Pulmonary artery endothelial cell (primary cell): ENCODE measurements at places on chromosomes 11 and 22.

DNA sequence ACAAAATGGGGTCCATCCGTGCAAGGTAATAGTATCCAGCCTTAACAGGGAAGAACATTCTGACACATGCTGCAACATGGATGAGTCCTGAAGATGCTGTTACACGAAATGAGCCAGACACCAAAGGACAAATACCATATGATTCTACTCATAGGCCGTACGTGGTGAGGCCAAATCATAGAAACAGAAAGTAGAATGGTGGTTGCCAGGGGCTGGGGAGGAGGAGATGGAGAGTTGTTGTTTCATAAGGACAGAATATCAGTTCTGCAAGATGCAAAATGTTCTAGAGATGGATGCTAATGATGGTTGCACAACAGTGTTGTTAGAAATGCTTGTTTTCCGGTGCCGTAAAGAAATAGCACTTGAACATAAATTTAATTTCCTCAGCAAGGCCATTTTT lies 2.6 kb downstream of the TBX10 start:
- DNase-seq = no peak

GRCh38 chr11:10287140-10287539 lies 6.9 kb downstream of the SBF2 start:
- DNase-seq = no peak

DNA sequence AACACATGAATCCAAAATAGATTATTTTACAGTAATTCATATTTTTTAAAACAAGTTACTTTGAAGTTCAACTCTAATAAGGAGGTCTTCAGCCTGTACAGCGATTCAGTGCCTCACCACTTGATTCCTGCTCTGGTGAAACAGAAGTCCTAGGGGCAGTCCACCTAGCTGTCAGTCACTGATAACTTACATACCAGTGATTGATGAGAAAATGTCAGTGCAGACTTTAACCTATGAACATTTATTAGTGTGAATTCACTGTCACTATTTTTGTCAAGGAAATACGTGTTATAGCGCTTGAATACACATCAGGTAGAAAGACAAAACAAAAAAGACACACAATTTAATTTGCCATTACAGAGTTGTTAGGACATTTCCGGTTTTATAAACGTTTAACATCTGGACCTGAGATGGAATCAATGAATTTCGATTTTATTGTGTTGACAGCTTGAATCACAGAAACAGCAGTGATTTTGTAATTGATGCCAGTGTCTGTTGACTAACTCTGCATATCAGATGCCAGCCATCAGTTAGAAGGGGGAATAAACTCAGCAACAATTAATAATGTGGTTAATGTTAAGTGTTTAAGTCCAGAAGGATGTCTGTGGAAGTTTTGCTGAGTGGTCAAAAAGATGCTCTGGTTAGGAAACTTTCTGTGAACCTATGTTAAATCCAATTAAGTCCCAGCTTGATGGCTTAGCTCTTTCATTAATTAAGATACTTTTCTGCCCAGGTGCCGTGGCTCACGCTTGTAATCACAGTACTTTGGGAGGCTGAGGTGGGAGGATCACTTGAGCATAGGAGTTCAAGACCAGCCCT lies 34.5 kb downstream of the ELF5 start:
- no peak for DNase-seq

DNA sequence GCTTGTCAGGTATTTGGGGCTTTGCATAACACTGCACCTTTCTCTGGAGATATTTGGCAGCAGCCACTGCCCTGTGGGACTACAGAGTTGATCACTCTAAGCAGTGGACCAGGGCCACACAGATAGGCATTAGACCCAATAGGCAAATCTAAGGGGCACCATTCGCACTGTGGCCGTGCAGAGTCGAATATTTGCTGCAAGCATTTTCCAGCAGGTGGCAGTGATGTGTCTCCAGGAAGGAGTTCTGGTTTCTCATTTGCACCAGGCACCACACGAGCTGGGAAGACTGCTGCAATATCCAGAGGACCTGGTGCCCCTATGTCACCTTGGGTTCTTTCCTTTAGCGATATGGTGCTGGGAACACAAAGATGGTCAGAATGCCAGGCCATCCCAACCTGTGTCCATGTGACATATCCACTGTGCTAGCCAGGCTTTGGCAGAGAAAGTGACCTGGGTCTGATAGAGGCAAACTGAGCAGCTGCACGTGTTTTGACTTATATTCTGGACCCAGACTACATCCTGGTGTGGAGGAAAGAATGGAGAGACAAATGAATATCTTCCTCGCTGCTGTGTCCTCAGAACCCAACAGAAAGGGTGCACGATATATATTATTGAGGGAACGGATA lies 318.7 kb downstream of the BUD13 start:
- DNase-seq = no peak

DNA sequence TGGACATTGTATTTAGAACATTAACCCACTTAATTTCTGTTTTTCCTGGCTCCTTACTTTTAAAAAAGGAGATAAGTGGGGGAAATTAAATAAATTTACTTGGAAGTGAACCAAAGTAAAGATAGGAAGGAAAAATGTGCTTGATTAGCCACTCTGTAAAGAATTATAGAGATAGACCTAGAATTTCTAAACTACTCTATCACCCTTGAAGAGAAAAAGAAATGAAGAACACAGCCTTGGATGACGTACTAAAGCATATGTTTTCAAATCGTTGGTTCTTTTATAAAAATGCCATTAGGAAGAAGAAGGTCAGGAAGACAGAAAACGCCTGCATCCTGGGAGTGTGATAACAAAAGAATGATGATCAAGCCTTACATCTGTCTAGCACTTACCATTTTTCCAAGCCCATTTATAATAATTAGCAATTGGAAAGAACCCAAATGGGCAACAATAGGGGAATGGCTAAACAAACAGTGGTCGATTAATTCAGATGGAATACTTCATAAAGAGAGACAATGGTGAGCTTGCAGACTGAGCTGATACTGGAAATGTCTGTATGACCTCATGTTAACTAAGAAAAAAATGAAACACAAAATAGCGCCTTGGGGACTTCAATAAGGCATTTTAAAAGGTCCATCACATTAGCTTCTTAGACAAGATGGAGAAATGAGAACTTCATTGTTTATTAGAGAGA lies 81.0 kb upstream of the LRRC55 start:
- DNase-seq = peak; percentile 91

DNA sequence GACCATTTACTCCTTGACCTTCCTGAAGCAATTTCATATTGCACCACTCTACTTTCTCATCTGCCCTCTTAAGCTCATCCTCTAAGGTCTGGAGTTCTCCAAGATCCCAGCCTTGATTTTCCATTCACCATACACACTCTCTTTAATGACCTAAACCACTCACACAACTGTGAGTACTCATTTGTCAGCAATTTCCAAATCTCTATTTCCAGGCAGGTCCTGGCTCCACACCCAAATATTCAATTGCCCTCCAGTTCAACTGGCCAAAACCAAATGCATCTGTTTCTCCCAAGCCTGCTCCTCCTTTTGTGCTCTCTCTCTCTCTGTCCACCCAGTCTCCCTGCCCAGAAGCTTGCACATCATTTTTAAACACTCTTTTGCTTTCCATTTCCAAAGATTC lies 39.6 kb downstream of the NEU3 start:
- DNase-seq = no peak

DNA sequence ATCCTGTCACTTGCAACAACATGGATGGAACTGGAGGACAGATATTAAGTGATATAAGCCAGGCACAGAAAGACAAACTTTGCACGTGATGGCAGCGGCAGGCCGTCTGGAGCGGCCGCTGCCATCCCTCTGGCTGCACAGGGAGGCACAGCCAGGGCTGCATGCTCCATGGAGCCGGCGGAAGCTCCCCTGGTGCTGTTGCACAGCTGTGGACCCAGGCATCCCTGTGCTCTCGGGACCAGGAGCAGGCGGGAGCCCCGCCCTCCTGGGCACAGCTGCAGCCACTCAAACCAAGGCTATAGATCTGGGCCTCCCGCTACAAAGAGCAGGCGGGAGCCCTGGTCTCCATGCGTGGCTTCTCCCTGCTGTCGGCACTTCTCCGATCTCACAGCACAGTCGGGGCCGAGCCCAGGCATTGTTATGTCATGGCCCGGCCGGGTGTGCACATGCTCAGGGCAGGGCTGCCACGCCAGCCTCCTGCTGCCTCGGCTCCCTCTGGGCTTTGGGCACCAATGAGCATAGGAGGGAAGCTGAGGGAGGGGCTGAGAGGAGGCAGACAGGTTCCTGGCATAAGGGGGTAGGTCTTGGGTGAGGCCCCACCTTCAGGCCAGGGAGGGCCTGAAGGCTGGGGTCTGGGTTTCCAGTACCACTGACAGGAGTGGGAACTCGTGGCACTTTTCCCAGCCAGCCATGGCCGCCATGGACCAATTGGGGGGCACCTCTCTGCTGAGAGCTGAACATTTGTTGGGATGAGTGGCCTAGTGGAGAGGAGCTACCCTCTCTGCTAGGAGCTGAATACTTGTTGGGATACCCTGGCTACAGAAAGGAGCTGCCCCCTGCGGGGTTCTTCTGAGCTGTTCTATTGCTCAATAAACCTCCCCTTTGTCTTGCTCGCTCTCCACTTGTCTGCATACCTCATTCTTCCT lies 16.7 kb downstream of the RRP8 start:
- no peak for DNase-seq

DNA sequence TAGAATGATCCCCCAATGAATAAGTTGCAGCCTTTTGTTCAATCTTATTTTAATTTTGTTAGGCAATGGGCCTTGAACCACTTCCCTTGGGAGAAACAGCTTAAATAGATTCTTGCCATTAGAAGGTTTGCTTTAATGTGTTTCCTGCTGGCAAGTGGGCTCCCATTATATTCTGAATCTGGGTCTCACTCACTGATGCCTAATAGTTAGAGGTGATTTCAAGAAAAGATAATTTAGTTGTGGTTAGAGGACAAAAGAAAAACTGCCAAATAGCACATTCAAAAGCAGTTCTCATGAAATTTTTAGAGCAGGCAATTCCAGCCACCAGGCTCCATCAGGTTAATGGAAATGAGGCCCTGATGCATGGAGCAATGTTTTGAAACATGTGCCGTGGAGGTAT lies 362.6 kb upstream of the CHORDC1 start:
- no peak for DNase-seq

DNA sequence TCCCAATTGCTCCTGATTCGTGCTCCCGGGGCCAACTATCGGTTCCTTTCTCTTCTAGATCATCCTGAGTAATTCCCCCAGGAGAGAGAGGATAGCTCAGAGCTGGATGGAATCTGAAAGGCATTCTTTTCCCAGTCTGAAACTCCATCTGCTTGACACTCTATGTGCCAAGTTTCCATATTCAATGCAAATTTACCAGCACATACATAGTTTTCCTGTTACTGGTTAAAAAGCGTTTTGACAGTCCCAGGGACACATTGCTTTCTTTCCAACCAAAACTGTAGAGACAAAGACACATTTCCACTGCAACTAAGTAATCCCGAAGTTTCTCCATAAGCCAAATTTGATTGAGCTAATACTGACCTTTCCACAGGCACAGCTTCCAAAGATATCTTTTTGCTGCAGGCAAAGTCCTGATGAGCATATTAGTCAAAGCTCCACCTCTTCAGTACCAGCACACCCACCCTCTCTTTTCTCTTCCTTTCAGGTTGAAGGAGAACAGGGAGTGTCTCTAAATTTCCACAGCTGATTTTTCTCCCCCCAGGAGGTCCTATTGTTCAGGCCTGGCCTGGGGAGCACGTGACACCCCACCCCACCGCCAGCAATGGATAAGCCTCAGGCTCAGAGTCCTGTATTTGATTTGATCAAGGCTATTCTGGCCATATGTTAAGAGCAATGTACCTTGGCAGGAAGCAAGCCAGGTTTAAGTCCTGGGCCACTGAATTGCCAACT lies 9.7 kb upstream of the ANKK1 start:
- DNase-seq = no peak

DNA sequence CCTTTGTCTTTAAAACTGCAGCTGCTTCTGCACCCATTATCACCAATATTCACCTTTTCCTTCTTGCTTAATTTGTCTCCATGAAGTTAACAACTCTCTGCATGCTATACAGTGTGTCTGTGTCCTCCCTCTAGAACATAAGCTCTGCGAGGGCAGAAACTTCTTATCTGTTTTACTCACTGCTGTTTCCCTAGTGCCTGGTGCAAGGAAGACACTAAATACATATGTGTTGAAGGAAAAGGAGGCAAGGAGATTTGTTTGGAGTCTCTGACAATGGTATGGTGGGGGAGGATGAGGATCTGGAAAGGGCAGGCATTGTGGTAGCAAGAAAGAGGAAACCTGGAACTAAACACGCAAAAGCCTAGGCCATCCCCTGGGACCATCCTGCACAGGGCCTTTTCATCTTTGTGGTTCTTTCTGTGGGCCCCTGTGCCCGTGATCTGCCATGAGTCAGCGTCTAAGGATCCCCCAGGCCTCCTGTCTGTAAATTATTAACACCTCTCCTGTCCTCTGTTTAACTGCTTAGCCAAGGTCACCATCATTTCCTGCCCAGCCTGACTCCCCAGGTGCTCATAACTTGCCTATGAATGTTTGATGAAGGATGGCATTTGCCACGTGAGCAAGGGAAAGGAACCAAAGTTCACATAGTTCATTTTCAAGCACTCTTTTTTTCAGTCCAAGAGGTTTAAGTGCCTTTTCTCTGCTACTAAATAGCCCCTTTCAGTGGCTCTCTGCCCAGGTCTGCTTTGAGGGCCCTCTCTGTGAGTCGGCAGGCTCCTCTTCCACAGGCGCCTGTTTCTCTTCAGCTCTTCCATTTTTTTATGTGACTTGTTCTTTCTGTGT lies 131.1 kb downstream of the RASSF10 start:
- DNase-seq = no peak

- no peak for DNase-seq
Measured at GRCh38 chr11:95412074-95412473, 181.1 kb upstream of the SESN3 start.

GRCh38 chr11:13284776-13285588 lies 7.4 kb downstream of the BMAL1 start:
- DNase-seq = no peak

- DNase-seq = no peak
Measured at GRCh38 chr11:92224407-92225124, at the start of gene FAT3. Gene FAT3 (plus strand): TSS chr11:92224818. CDS start chr11:92352113, 127,295 bp downstream.

- DNase-seq = no peak
Measured at GRCh38 chr11:1057806-1058205, 16.9 kb upstream of the MUC2 start.

DNA sequence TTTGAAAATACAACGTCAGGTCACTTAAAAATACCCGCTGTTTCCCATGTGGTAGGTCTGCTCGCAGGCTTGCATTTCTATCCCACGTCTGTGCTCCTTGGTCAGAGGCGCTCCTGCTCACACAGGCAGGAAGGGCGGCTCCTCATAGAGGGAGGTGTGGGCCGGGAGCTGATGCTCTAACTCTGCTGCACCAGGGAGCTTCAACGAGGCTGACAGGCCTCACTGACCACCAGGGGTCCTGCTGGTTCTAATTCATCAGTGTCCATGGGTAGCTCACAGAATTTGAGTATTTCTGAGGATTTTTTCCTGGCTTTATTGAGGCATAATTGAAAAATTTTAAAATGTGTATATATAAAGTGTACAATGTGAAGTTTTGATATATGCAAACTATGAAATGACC lies 68.5 kb downstream of the PIWIL3 start:
- no peak for DNase-seq

DNA sequence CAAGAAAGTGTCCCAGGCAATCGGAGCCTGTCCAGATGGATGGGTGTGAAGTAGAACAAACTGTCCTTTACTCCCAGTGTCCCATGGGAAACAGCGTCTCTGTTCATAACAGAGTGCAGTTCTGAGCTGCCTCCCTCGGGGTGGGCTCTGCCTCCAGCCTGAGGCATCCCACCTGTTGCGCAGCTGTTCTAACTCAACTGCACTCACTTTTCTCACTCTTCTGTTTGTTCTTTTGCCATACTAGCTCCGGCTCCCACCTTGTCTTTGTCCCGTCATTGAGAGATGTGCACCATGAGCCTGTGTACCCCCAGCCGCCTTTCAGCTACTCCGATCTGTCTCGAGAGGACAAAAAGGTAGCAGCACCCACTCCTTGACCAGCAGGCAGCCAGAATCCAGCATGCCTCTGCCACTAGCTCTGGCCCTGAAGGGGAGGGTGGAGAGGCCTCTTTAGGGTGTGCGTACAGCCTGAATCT lies 20.7 kb upstream of the CDC42EP2 start:
- no peak for DNase-seq
